ENCODE measurements at places on chromosomes 2 and 18. TPM values are rescaled to one million over a fixed set of nuclear protein-coding genes. Genes with fewer than 3 reads are reported as not detected.

- H3K36me3 ChIP-seq = no peaks in the 10 kb centered on the region
- no peak for DNase-seq
- H3K27ac ChIP-seq = no peak overlapping the region
- H3K4me1 ChIP-seq = no peaks in the 10 kb centered on the region
Observed at GRCh38 chr18:41870817-41871216, 84.2 kb upstream of the PIK3C3 start.

DNA sequence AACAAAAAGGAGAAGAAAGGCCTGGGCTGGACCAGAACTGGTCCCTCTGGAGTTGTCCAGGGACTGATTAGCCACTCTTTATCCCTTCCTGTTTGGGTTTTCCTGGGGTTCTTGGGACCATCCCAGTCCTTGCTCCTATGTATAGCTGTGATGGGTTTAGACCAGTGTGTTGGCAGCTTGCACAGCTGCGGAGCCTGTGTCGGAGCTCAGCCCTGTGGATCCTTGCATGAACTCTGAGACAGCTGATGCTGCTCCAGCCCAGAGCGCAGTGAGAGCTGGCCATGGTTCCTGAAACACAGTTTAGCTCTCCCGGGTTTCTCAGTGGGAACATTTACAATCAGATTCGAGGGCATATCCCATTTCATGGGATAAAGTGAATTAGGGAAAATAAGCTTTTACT is 16.9 kb downstream of the IMPA2 start:
- H3K4me3 ChIP-seq = no peak overlapping the region
- no peaks in the 10 kb centered on the region for H3K36me3 ChIP-seq
- no peak overlapping the region for H3K27ac ChIP-seq
- H3K27me3 ChIP-seq = no peaks in the 10 kb centered on the region
- H3K4me1 ChIP-seq = no peaks in the 10 kb centered on the region

- H3K36me3 ChIP-seq = no peaks in the 10 kb centered on the region
- H3K27me3 ChIP-seq = no peaks in the 10 kb centered on the region
- H3K4me3 ChIP-seq = no peak overlapping the region
Observed at GRCh38 chr2:201882353-201883090, 76.2 kb downstream of the CDK15 start.

DNA sequence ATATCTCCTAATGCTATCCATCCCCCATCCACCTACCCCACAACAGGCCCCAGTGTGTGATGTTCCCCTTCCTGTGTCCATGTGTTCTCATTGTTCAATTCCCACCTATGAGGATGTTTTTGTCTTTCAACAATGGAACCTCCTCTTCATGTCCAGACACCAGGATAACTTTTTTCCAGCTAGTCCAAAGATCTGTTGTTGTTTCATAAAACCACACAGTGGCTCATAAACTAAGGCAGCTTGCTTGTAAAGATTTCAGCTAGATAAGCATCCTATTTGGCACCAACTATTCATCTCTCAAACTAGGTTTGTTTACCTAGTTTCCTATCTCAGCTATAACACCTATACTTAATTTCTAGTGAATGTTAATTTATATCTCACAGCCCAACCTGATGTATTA is 937.7 kb downstream of the TRIB2 start:
- no peaks in the 10 kb centered on the region for H3K36me3 ChIP-seq
- H3K4me1 ChIP-seq = no peaks in the 10 kb centered on the region
- no peak for DNase-seq
- H3K27ac ChIP-seq = no peak overlapping the region
- no peaks in the 10 kb centered on the region for H3K27me3 ChIP-seq

DNA sequence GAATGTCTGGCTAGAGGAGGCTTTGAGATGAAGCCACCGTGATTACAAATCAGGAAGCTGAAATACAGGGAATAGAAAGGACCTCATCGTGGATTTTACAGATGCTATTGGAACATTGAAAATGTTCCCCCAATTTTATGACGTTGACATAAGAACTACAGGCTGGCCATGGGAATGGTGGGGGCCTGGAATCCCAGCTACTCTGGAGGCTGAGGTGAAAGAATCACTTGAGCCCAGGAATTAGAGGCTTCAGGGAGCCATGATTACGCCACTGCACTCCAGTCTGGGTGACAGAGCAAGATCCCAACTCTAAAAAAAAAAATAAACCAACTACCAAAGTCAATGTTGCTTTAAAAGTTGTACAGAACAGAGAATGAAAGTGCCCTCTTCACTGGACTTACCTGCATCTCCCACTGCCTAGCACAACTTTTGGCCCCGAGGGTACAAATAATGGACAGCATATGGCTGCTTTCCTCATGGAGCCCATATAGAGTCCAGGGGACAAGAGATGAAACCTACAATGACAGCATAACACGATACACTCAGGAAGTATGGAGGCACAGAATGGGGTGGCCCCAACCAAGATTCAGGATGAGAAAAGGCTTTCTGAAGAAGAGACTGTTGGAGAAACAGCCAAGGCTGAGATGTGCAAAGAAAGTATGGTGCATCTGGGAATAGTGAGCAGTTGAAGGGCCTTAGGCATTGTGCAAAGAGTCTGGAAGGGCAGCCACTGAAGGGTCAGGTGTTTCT is 254.8 kb downstream of the MYCN start:
- DNase-seq = no peak
- H3K27ac ChIP-seq = no peak overlapping the region
- H3K27me3 ChIP-seq = no peaks in the 10 kb centered on the region
- no peaks in the 10 kb centered on the region for H3K36me3 ChIP-seq

DNA sequence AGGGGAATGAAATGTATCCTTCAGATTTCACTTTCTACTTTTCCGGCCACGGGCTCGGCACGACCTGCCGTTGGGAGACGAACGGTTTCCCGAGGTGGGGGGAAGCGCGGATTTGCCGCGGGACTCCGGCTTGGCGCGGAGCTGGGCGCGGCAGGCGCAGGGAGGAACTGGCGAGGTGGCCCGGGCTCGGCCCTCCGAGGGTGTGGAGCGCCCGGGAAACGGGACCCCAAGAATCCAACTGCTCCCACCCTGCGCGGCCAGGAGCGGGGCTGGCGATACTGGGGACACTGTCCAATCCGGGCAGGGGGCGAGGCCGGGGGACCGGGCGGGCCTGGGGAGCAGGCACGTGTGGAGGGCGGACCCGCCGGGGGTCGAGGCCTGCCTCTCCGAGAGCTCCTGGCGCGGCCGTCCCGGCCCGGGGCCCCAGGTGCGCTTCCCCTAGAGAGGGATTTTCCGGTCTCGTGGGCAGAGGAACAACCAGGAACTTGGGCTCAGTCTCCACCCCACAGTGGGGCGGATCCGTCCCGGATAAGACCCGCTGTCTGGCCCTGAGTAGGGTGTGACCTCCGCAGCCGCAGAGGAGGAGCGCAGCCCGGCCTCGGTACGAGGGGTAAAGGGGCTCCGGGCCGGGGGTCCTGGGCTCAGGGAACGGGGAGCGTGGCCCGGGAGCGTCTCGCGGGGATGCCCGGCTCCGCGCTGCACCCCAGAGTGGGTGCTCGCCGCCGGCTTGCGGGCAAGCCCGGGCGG is at the start of gene ANXA4:
TSS of gene ANXA4 (plus strand) at position 560 of the 747 bp plus-strand sequence. CDS start 39,432 bp downstream, outside the sequence.
- H3K4me3 ChIP-seq = peak within 1 kb of the TSS; percentile 93
- H3K27me3 ChIP-seq = no peaks in the 10 kb centered on the region
- H3K27ac ChIP-seq = peak within 1 kb of the TSS; percentile 94
- DNase-seq = peak; percentile 91

- no peaks in the 10 kb centered on the region for H3K27me3 ChIP-seq
- H3K36me3 ChIP-seq = peaks cover 3% of the 10 kb centered on the region
- no peaks in the 10 kb centered on the region for H3K4me1 ChIP-seq
- H3K4me3 ChIP-seq = no peak overlapping the region
- no peak overlapping the region for H3K27ac ChIP-seq
Observed at GRCh38 chr2:99169534-99169933, 11.3 kb downstream of the MITD1 start.

DNA sequence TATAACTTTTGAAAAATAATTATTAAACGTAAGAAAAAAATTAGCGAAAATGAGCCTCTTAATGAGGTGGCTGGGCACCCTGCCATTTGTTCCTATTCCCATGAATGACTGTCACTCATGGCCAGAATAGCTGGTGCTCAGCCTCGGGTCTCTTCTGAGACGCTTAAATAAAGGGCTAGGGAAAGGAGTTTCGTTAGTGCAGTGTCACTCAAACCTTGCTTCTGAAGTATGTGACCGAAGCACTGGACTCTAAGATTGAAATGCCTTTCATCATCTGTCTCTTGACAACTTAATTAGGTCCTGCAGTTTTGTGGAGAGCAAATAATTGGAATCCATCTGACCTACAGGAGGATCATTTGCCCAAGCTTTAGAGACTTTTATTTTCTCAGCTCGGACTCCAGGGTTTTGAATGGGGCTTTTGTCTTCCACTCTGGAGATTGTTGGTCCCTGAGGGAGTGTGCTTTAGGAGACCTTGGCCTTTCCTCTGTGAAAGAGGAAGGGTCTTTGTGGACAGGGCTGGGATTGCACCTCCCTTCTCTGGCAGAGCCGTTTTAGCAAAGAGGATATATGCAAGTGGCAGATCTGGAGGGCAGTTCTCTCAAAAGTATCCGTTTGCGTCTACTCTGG is 42.3 kb upstream of the FHOD3 start:
- H3K4me1 ChIP-seq = no peaks in the 10 kb centered on the region
- no peaks in the 10 kb centered on the region for H3K36me3 ChIP-seq
- DNase-seq = no peak

GRCh38 chr2:110973262-110973661 is 147.5 kb upstream of the BCL2L11 start:
- H3K4me1 ChIP-seq = no peaks in the 10 kb centered on the region
- H3K27ac ChIP-seq = no peak overlapping the region
- DNase-seq = no peak
- no peaks in the 10 kb centered on the region for H3K27me3 ChIP-seq
- H3K4me3 ChIP-seq = no peak overlapping the region

- no peaks in the 10 kb centered on the region for H3K27me3 ChIP-seq
- no peak overlapping the region for H3K4me3 ChIP-seq
- H3K36me3 ChIP-seq = no peaks in the 10 kb centered on the region
Observed at GRCh38 chr18:23498877-23499276, 4.4 kb upstream of the RMC1 start.

ADD2 gene
- 5.3 TPM for total RNA-seq

TPGS2 gene
- 69.9 TPM for total RNA-seq

Measured in aorta (tissue), 5 donors.